D721Med (cell line): ENCODE measurements at places on chromosomes 1 and 21.

- no peak for DNase-seq
These were observed 21.2 kb downstream of the PTPN22 start for GRCh38 chr1:113850127-113850796.

- DNase-seq: no peak
These were observed 25.5 kb downstream of the KCNAB2 start for GRCh38 chr1:6071219-6071618.

DNA sequence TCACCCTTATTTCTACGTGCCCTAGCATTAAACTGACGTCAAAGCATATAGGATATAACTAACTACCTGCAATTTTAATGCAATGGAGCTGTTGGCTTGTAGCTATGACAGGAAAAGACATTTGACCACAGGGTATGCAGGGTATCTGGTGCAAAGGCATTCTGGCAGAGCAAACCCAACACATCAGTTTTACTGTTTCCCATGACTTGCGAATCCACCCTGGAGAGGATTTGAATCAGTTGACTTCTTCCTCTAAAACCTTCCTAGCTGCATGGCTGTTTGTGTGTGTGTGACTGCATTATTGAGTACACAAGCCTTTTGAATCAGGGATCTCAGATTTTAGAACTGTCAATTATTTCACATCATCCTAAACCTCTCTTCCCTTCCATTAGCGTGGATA is 41.7 kb upstream of the SYT14 start:
- no peak for DNase-seq

GRCh38 chr1:65276197-65276939 is 33.0 kb upstream of the DNAJC6 start:
- no peak for DNase-seq

DNA sequence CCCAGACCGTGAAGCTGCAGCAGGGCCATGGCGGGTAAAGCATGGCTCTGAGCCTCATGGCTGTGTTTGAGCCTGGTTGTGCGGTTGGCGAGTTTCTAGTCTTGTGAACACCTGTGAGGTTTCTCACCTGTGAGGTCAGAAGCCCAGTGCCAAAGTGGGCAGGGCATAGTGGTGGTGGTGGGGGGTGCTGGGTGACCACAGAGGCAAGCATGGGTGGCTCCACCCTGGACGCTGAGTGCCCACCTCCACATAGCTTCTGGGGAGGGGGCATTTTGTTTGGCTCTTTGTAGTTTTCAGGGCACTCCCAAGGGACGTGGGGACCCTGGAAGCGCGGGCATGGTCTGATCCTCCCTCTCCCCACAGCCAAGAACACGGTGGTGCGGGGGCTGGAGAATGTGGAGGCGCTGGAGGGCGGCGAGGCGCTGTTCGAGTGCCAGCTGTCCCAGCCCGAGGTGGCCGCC is 91.1 kb downstream of the TRIM11 start:
- DNase-seq: no peak

DNA sequence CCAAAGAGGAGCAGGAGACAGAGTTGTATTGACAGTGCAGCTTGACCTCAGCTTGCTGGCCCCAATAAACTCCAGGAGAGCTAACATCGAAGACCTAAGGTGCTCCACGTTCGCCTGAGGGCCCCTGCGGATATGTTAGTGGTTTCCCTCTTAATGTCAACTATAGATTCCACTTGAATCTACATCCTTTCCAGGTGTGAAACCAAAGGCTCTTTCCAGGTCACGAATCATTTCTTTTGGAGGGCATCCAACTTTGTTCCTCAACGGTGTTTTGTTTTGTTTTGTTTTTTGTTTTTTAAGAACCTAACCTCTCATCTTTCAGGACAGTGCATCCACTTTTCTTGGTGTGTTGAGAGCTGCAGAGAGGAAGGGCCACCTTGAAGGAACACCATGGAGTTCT is 267.6 kb upstream of the SGIP1 start:
- DNase-seq: no peak

DNA sequence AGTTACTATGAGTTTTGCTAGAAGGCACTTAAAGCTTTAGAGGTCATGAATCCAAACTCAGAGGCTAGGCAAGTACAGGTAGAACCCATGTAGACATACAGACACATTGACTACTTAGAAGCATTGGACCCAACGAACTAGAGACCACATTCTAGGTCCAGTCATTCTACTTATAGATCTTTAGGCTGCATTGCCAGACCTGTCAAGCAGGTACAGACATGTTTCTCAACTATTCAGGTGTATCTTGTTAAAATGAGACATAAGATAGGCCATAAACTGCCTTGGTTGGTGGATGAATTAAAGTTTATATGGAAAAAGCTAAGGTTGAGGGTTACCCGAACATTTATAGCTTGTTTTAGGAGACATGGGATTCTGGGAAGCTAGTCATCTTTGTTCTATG is 6.5 kb downstream of the ZP4 start:
- DNase-seq: no peak

GRCh38 chr1:184958554-184959353 is 15.6 kb downstream of the NIBAN1 start:
- DNase-seq: no peak

GRCh38 chr21:18356801-18357200 is 46.8 kb downstream of the TMPRSS15 start:
- DNase-seq: no peak

DNA sequence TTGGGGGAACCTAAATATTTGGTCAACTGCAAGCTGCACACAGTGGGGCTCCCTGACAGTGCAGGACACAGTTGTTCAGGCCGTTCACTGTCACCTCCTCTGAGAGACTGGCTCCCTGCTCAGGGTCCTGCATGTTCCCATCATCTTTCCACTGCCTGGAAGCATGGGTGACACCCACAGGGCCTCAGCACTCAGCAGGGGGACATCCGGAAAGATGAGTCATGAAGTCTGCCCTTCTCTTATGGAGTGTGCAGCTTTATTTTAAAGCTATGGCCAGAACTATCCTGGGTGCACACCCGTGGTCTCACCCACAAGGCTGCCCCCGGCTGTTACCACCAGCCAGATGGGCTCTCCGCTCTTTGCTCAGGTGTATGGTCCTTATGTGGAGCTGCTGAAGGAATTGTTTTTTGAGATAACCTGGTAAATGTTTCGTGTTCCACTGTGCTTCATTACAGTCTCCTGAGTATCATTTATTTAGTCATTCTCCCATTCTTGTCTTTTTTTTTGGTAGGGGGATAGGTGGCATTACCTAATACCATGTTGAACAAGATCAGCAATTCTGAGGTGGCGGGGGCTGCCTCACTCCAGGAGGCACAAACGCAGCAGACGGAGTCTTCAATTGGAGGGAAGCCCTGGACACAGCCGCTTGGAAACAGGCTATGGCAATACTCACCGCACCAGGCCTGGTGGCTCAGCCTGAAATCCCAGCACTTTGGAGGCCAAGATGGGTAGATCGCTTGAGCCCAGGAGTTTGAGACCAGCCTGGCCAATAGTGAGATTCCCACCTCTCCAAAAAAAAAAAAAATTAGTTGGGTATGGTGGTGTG is 14.3 kb downstream of the TRIM11 start:
- no peak for DNase-seq

DNA sequence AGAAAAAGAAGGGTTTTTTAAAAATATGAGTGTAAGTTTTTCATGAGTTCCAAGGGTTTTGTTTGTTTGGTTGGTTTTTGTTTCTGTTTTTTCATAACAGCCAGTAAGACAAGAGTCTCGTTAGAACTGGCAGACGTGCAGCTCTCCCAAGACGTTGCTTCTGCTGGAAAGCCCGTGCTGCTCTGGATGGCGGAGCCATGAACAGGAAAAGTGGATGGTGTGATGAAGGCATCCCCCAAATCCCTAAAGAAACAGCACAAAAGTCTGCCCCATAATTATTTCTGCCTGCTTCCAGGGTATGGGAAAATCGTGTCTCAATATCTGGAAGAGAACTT is 157.9 kb upstream of the BACE2 start:
- no peak for DNase-seq

DNA sequence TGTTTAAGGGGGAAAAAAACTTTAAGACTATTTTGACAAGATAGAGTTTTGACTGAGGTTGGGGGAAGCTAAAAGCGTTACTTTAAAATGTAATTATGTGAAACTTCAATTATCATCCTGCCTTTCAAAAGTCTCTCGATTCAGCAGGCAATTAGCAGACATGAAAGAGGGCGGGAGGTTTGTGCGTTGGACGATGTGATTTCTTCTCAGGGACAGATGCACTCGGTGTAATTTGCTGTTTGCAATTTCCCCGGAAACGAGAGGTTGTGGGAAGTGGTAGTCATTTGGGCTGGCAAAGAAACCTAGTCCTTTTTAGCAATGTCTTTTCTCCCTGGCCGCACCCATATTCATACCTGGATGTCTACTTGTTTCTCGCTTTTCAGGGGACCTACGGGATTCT is 27.1 kb downstream of the KAZN start:
- no peak for DNase-seq

- no peak for DNase-seq
These were observed 11.9 kb upstream of the VAV3 start for GRCh38 chr1:107976836-107977235.
